H7 (cell line): ENCODE measurements at places on chromosomes 12 and 14. TPM values are rescaled to one million over a fixed set of nuclear protein-coding genes. Genes with fewer than 3 reads are reported as not detected.

Gene CCDC196
- not detected in 2 replicates for total RNA-seq

Gene ASB2
- total RNA-seq = 0.21 TPM in 1 of 2 replicates, not detected in the other

Gene KLHL28
- 6.2 and 7.6 TPM in 2 replicates for total RNA-seq

Gene HRK
- 0.33 and 0.59 TPM in 2 replicates for total RNA-seq

Gene PPP1R1A
- 23.8 and 24.3 TPM in 2 replicates for total RNA-seq
